Activated CD4-positive, CD25-positive, alpha-beta regulatory T cell treated with anti-CD3 and anti-CD28 coated beads, Interleukin-2, amount 50 U/mL, for 16 hours (primary cell): ENCODE measurements at places on chromosomes 7 and 10.

DNA sequence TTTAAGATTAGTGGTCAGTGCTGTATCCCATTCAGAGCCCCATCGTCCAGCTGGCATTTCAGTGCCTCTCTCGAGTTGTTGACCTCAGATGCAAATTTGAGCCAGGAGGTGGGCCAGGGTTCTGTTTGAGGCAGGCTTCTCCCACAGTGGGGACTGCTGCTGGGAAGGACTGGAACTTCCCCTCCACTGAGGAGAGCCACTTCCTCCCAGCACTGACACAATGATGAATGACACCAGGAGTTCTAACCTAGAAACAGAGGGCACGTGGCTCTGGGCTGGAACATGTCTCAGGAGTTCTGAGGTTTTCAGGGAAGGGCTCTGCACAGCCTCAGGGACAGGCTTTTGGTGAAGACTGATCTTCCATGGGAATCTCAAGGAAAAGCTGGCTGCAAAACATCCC is 18.3 kb upstream of the BTBD16 start:
- no peak for DNase-seq

DNA sequence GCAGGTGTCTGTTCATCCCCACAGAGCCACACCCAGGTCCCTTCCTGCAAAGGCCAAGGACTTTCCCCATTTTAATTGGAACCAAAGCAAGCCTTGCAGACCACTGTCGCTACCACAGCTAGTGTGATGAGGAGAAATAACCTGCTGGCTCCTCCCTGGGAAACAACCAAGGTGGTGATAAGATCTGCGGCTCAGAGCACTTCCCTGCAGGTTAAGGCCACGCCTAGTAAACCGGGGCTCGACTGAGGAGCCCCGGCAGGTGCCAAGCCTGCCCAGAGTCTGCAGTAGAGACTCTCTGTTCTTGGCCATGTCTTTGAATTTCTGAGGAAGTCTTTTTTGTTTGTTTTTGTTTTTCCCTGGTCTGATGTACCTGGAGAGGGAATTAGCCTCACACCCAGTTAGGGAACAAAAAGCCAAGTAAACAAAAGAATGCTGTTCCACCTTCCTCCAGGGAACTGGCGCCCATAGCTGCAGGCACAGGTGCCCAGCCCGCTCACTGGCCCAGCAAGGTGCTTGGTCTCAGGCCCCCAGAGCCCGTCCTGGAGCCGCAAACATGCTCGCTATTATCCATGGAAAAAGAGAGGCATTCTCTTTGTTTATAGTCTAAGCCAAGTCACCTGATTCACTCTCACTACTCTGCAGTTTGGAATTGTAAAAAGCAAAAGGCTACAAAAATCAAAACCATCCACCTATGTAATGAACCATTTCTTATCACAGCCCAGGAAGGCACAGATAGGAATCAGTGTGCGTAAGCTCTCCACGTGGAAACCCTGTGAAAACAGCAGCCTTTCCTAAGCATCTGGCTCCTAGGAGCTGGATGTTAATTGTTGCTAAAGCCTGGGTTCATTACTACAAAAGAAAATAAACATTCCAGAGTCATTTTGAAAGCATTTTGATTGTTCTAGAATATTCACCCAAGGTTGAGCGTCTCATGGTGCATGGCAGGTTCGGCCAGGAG is 2.7 kb downstream of the GPR146 start:
- DNase-seq = peak; percentile 18

- DNase-seq = no peak
Measured at GRCh38 chr10:98485959-98486358, 39.2 kb upstream of the HPS1 start.

DNA sequence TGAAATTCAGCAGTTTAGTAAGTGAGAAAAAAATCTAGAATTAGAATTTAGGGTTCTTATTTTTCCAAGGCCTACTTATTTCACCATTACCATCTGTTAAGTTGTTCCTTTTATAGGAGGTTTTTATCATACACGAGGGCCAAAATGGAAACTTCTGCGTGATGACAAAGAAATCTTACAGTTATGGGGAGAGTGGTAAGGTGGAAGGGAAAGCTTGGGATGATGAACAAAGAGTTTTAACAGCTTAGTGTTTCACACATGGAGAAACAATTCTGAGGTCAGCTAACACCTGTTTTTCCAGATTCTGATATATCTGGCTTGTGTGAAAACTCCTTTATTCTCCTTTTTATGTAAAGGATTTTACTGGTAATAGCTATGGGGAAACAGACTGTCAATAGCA is 49.8 kb upstream of the SEMA3C start:
- DNase-seq = no peak

- DNase-seq = no peak
Measured at GRCh38 chr7:95099106-95099505, 191.7 kb downstream of the PPP1R9A start.

DNA sequence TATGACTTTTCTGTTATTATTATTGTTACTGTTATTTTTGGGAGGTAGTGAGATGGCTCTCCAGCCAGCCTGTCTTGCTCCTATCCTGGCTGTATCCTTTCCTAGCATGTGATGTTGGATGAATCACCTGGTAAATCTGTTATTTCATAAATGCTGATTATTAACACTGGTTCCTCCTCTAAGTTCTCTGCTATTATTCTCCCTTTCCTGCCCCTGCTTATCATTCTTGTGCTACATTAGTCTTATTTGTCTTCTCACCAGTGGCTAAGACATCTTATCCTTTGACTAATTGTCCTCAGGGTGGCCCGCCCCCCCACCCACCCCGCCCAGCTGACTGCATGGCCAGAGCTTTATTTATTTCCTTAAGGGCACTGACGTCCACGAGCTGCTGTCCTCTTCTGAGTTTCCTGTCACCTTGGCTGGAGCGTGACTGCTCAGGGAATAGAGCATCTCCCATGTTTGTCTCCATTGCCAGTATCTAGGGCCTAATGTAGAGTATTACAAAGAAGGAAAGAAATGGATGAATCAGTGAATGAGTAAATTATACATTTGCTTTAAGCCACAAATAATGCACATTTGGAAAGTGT is 110.1 kb upstream of the KLF6 start:
- no peak for DNase-seq

GRCh38 chr7:3032256-3032655 is 11.4 kb downstream of the CARD11 start:
- no peak for DNase-seq

- no peak for DNase-seq
Measured at GRCh38 chr7:157932498-157933218, 595.9 kb downstream of the DNAJB6 start.

- no peak for DNase-seq
Measured at GRCh38 chr7:137928626-137929025, 73.3 kb downstream of the CREB3L2 start.
